ENCODE measurements at places on chromosomes 12 and 14.

GRCh38 chr12:82176761-82177490 is 181.3 kb downstream of the CCDC59 start:
- no peak for DNase-seq
- H3K4me3 ChIP-seq, result no peak overlapping the region
- no peaks in the 10 kb centered on the region for H3K27me3 ChIP-seq

GRCh38 chr12:101773650-101774162 is 34.4 kb upstream of the SYCP3 start:
- H3K36me3 ChIP-seq, result peaks cover 8% of the 10 kb centered on the region
- DNase-seq, result peak; percentile 75
- no peaks in the 10 kb centered on the region for H3K4me1 ChIP-seq

- H3K36me3 ChIP-seq, result no peaks in the 10 kb centered on the region
- no peak for DNase-seq
- H3K4me3 ChIP-seq, result no peak overlapping the region
- H3K27ac ChIP-seq, result no peak overlapping the region
Observed at GRCh38 chr12:106128585-106129328, 10.0 kb downstream of the NUAK1 start.

DNA sequence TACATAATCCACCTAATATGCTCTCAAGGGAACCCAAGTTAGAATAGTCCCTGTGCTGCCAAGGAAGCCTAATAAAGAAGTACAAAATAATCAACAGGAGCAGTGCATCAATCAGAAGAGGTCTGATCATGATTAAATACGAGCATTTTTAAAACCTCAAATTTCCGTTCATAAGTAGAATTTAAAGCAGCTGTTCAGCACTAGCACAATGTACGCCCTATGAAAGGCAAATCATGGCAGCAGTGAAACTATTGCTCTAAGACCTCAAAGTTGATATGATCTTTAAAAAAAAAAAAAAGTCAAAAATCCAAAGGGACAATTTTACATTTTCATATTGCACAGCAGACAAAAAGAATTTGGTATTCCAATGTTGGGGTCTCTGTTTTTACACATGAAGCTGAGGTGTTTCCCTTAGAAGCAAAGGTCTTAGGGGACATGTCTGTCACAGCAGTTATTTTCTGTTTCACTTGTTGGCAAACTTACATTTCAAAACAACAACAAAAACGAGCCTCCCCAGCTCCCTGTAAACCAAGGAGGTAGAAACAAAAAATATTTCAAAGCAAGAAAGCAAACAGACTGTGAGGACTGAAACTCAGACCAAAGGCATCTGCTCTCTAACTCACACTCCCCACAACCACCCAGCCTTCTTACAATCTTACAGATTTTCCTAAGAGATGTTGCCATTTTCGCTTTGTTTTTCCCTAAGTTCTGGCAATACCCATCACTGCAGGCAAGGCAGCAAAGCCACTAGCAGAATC is 28.2 kb downstream of the SOX5 start:
- H3K27ac ChIP-seq, result no peak overlapping the region
- no peaks in the 10 kb centered on the region for H3K4me1 ChIP-seq
- no peaks in the 10 kb centered on the region for H3K27me3 ChIP-seq
- DNase-seq, result no peak

GRCh38 chr12:92123780-92124688 is 21.6 kb downstream of the BTG1 start:
- no peak for DNase-seq
- H3K27ac ChIP-seq, result no peak overlapping the region
- peaks cover 51% of the 10 kb centered on the region for H3K4me1 ChIP-seq
- H3K36me3 ChIP-seq, result no peaks in the 10 kb centered on the region

DNA sequence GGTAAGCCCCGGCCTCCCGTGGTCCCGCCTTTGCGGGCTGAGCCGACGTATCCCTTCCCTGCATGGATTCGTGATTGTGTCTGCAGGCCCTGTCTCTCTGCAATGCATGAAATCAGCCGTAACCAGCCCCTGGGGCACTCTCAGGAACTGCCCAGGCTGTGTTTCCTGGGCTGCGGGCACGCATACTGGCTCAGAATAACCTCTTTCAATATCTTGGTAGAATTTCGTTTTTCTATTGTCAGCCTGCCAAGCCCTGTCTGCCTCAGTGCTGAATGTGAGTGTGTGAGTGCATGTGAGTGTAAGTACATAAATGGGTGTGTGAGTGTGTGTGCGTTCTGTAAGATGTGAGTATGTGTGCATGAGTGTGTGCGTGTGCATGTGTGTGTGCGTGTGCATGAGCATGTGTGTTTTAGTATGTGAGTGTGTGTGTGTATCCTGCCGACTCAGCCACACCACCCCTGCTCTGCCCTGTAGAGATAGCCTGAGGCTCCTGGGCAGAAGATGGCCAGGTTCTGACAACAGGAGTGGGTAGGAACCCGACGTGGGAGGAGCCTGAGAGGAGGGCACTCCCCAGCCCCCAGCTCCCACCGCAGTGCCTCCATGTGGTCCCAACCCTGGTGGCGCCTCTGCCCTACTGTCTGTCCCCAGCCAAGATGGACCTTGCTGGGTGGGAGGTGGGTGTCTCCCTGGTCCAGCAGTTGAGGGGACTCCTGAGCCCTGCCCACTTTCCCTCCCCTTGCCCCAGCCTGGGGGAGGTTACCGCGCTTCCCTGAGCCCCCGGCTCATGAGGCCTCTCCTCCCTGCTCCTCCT is 268.8 kb downstream of the ADGRD1 start:
- no peaks in the 10 kb centered on the region for H3K4me1 ChIP-seq
- no peak for DNase-seq
- H3K36me3 ChIP-seq, result no peaks in the 10 kb centered on the region
- H3K27me3 ChIP-seq, result no peaks in the 10 kb centered on the region
- H3K27ac ChIP-seq, result no peak overlapping the region
- H3K4me3 ChIP-seq, result no peak overlapping the region

- peaks cover 57% of the 10 kb centered on the region for H3K4me1 ChIP-seq
- no peaks in the 10 kb centered on the region for H3K36me3 ChIP-seq
- H3K27ac ChIP-seq, result no peak overlapping the region
Observed at GRCh38 chr14:104687601-104688504, 1.6 kb upstream of the INF2 start.

DNA sequence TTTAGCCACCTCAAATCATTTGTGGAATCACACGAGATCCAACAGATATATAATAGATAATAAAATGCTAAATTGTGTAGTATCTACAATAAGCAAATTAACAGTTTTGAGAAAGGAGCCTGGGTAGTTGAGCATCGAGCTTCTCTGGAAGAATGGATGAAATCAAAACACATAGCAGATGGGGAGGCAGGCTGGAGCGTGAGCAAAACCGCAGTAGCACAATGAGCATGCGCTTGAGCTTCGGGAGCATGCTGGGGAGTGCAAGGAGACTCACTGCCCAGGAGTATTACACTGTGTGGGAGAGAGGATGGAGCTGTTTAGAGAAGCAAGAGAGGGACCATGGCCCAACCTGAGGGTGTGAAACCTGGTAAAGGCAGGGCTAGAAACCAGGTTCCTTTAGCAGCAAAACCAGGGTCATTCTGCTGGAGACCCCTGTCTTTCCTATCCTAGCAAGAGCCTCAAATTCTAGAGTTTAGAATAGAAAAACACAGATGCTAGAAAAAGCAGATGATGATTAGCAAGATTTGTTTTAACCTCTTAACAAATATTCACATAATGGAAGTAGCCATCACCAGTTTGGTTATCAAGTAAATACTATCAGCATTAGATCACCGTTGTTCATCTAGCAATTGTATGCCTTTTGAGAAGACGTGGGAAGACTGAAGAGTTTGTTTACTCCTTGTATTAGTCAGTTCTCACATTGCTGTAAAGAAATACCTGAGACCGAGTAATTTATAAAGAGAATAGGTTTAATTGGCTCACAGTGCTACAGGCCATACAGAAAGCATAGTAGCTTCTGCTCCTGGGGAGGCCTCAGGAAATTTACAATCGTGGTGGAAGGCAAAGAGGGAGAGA is 484.8 kb downstream of the EGLN3 start:
- H3K4me1 ChIP-seq, result no peaks in the 10 kb centered on the region
- no peak overlapping the region for H3K27ac ChIP-seq
- H3K36me3 ChIP-seq, result no peaks in the 10 kb centered on the region
- DNase-seq, result no peak

GRCh38 chr14:56125772-56126636 is 7.8 kb downstream of the PELI2 start:
- no peaks in the 10 kb centered on the region for H3K27me3 ChIP-seq
- no peak overlapping the region for H3K4me3 ChIP-seq
- no peaks in the 10 kb centered on the region for H3K36me3 ChIP-seq
- no peaks in the 10 kb centered on the region for H3K4me1 ChIP-seq
- no peak overlapping the region for H3K27ac ChIP-seq
- no peak for DNase-seq

GRCh38 chr14:71753976-71754375 is 178.3 kb upstream of the RGS6 start:
- H3K36me3 ChIP-seq, result no peaks in the 10 kb centered on the region
- H3K27me3 ChIP-seq, result no peaks in the 10 kb centered on the region
- H3K27ac ChIP-seq, result no peak overlapping the region
- no peak for DNase-seq

DNA sequence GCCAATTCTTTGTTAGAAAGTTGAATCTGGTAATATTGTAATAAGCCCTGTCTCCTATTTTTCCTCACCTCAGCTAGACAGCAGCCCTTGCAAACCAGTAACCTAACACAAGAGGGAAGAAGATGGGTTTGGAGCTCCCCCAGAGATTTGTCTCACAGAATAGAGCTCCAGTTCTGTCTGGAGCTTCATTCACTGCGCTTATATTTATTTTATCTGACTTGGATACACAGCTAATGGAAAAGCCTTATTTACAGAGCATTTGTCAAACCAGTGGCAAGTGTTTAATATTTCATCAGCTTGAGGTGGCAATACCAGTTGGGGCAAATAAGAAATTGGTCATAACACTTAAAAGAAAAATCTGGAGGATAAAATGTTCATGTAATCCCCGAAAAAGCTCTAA is 1094.0 kb downstream of the FSCB start:
- no peak for DNase-seq
- H3K36me3 ChIP-seq, result no peaks in the 10 kb centered on the region
- no peak overlapping the region for H3K27ac ChIP-seq

DNA sequence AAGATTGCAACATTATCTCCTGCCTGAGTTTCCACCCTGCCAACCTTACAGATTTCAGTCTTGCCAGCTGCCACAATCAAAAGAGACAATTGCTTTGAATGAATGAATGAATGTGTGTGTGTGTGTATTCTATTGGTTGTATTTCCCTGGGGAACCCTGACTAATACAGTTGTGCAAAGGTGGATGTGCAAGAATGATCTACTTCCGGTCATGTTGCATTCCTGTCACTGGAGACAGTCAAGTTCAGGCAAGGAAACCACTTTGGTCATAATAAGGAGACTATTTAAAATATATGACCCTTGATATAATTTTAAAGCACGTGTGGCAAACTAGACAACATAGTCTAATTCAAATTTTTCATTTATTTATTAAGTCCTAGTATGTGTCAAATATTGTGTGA is 13.1 kb downstream of the RERG start:
- H3K36me3 ChIP-seq, result no peaks in the 10 kb centered on the region
- H3K27me3 ChIP-seq, result peaks cover 3% of the 10 kb centered on the region
- H3K27ac ChIP-seq, result no peak overlapping the region
- no peaks in the 10 kb centered on the region for H3K4me1 ChIP-seq

- H3K27me3 ChIP-seq, result peaks cover 5% of the 10 kb centered on the region
- DNase-seq, result no peak
- no peak overlapping the region for H3K4me3 ChIP-seq
- no peak overlapping the region for H3K27ac ChIP-seq
- no peaks in the 10 kb centered on the region for H3K36me3 ChIP-seq
- H3K4me1 ChIP-seq, result no peaks in the 10 kb centered on the region
Observed at GRCh38 chr12:257521-258321, 4.9 kb downstream of the SLC6A13 start.

DNA sequence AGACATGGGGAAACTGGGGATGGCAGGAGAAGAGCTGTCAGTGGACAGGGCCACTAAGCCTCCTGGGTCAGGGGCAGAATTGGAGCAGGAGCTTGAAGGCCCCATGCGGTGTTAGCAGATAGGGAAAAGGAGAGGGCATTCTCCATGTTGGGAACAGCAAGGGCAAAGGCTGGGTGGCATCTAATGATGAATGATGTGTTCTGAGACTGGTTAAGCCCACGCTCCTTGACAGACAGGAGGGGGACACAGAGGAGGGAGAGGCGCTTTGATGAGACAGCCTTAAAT is 63.0 kb downstream of the CLMN start:
- DNase-seq, result no peak
- H3K4me1 ChIP-seq, result no peaks in the 10 kb centered on the region
- no peaks in the 10 kb centered on the region for H3K36me3 ChIP-seq
- H3K27ac ChIP-seq, result no peak overlapping the region
- no peaks in the 10 kb centered on the region for H3K27me3 ChIP-seq
- H3K4me3 ChIP-seq, result no peak overlapping the region

- peaks cover 9% of the 10 kb centered on the region for H3K4me1 ChIP-seq
- H3K27me3 ChIP-seq, result peaks cover 13% of the 10 kb centered on the region
- H3K36me3 ChIP-seq, result no peaks in the 10 kb centered on the region
- no peak overlapping the region for H3K4me3 ChIP-seq
- DNase-seq, result no peak
Observed at GRCh38 chr12:71439362-71439612, 311 bp upstream of the LGR5 start.

DNA sequence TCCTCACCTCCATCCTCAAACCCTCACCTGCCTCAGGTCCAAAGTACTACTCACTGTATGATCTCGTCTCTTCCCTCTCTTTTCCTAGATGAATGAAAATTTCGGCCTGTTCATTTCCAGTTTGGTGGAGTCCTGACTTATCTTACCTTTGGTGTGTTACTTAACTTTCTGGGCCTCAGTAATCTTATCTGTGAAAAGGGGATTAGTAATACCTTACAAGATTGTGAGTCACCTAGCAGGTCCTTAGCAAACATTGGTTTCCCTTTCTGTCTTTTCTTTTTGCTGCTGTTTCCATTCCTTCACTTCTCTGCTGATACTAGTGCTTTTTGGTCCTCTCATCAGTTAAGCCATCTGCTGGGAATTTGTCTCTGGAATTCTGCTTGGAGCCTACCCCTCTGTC is 52.8 kb downstream of the AKAP6 start:
- no peaks in the 10 kb centered on the region for H3K27me3 ChIP-seq
- H3K36me3 ChIP-seq, result no peaks in the 10 kb centered on the region
- DNase-seq, result no peak
- no peak overlapping the region for H3K4me3 ChIP-seq
- H3K27ac ChIP-seq, result no peak overlapping the region

DNA sequence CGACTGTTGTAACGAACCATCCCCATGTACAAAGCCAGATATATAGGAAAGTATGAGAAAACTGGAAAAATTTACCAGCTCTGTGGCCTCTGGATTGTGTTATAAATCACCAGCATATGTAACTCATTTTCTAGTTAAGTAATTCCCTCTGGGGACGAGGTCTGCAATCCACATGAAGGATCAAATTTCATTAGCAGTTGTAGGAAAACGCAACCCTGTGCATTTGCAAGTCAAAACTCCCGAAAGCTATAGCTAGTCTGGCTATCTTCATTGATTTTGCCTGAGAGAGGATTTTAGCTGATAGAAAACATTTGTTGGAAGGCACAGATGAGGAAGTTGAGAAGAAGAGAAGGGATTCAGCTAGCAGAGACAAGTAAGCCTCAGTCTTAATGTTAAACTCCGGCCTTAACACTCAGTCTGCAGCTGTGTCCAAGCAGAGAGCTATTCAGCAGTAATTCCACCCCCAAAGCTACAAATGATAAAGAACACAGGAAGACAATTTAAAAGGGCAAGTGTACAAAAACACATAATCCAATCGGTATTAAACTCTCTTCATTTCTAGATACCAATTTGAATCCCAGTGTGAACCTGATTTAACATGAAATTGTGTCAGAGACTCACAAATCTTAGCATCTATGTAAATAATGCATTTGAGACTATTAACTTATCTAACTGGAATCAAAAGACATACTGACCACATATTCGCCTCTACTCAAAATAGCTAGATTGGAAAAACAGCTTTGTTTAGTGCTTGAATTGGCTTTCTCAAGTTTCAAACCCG is 54.2 kb upstream of the CERS5 start:
- peaks cover 24% of the 10 kb centered on the region for H3K4me1 ChIP-seq
- peak overlapping the region; percentile 82 for H3K4me3 ChIP-seq
- peak overlapping the region; percentile 60 for H3K27ac ChIP-seq
- no peak for DNase-seq
